ENCODE measurements at places on chromosomes 12 and 14.
A peak's percentile ranks its signal among the peaks of the same experiment; 100 is the strongest.

GRCh38 chr12:52307836-52308805 lies 13.1 kb downstream of the KRT83 start:
- DNase-seq = no peak

GRCh38 chr12:88865537-88865936 lies 285.3 kb upstream of the KITLG start:
- DNase-seq = no peak

DNA sequence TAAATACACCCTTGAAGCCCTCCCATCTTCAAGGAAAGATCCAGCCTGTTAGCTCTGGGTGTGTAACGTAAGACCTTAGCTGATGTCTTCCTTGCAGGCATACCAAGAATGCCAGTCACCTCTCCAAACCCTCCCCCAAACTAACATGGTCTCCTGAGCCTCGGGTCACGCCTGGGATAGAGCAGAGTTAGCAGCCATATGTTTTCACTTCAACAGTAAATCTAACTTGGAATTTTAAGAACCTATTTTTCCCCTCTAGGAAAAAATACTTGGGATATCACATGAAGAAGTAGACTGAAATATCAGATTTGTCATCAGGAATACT lies 27.9 kb downstream of the BCL2L14 start:
- no peak for DNase-seq

GRCh38 chr14:33386781-33387180 lies 448.1 kb downstream of the NPAS3 start:
- no peak for DNase-seq

DNA sequence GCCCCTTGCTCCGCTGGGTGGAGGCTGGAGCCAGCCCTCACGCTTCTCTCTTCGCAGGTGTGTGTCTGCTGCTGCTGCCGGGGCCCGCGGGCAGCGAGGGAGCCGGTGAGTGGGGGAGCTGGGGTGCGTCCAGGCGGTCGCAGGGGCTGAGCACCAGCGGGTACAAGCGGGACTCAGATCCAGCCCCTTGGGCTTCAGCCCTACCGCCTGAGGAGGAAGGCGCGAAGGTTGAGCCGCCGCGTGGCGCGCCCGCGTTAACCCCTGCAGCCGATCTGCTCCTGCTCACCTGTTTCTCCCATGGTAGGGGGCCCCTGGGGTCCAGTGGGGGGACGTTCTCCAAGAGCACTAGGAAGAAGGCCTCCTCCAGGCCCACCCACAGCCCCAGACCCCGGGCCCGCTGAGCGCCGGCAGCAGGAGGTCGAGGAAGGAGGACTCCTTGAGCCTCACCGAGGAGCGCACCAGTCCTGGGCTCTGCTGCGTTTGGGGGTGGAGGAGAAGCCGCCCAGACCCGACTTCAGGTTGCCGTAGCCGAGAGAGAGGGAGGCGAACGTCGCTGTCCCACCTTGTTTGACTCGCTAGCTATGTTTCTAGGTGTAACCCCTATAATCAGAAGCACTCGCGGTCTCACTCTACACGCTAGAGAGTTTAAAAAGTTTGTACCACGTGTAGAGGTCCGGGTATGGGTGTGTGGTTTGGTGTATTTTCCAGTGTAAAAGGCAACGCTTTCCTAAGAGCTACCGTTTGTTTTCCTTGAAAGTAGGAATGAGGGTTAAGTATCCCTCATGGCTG lies 834 bp downstream of the COCH start:
- no peak for DNase-seq

GRCh38 chr14:65920996-65921395 lies 508.5 kb downstream of the FUT8 start:
- DNase-seq = no peak

GRCh38 chr14:76742966-76743365 lies 18.3 kb upstream of the VASH1 start:
- DNase-seq = no peak

- DNase-seq = no peak
These were observed 3.2 kb downstream of the SIX6 start for GRCh38 chr14:60512126-60512525.

- no peak for DNase-seq
These were observed 1.7 kb downstream of the B4GALNT3 start for GRCh38 chr12:461425-461824.

DNA sequence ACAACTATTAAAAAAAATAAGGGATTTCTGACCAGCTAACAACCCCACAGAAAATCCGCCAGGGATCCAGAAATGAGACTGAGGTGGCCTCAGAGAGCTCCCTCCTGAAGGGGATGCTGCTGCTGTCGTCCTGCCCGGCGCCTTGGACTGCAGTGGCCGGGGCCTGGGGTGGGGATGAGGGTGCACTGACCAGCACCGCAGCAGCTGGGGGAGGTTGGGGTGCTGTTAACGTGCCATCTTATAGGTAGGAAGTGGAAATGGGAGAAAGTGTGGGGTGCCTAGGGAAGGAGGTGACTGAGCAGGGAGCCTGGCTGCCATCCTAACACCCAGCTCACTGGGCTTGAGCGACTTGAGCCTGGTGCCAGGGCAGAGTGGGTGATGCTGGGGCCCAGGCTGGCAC lies 32.0 kb downstream of the DDX11 start:
- no peak for DNase-seq

DNA sequence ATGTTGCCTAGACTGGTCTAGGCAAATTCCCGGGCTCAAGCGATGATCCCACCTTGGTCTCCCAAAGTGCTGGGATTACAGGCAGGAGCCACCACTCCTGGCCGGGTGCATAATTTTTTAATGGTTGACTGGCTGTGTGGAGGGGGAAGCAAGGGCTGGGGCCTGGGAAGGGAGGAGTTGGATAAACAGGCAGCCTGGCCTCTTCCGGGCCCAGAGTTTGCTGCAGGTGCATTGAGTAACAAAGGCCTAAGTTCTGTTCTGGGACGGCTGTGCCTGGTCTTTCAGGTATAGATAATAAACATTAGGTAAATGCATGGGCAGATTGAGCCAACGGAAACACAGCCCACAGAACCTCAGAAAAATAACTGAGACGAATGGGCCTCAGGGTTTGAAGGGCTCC lies 191.3 kb upstream of the TBX3 start:
- no peak for DNase-seq

- no peak for DNase-seq
These were observed 1.5 kb upstream of the OTX2 start for GRCh38 chr14:56811593-56812363.

GRCh38 chr12:80472911-80473500 lies 29.0 kb downstream of the PTPRQ start:
- peak; percentile 52 for DNase-seq

- DNase-seq = no peak
These were observed 40.5 kb downstream of the GALC start for GRCh38 chr14:87952307-87953094.

- no peak for DNase-seq
These were observed 142.7 kb upstream of the SEL1L start for GRCh38 chr14:81676395-81676794.

- peak; percentile 7 for DNase-seq
These were observed 90.9 kb upstream of the PLXNC1 start for GRCh38 chr12:94057262-94058151.

DNA sequence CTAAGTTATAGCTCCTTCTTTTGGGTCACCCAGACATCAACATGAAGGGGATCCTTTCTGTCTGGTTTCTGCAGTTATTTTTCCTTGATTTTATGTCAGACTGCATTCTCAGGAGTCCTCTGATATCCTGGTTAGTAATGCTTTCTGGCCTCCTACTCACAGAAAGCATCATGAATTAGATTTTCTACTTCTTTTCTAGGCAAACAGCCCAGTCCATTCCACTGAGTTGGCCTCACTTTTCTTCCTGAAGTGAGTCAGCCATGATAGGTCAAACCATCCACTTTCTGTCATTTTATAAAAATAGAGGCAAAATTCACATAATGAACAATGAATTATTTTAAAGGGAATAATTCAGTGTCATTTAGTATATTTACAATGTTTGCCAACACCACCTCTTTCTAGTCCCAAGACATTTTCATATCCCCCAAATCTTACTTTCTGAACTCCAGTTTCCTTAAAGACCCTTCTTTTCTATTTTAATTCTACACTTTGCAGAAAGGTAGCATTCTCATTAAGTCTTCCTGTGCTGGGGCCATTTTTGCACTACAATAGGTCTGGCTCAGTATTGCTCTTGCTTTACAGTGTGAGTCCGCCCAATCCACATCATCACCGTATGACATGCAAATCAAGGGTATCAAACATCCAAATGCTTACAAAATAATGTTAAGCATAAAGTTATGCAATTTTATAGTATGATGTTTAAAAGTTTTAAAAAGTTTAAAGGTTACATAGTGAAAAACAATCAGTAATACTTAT lies 95.1 kb downstream of the UNC79 start:
- peak; percentile 32 for DNase-seq

- no peak for DNase-seq
These were observed 111.9 kb downstream of the BEGAIN start for GRCh38 chr14:100475268-100475667.

- no peak for DNase-seq
These were observed 2.5 kb upstream of the SERPINA10 start for GRCh38 chr14:94295360-94296180.

GRCh38 chr12:65067383-65067782 lies 53.7 kb downstream of the WIF1 start:
- no peak for DNase-seq

DNA sequence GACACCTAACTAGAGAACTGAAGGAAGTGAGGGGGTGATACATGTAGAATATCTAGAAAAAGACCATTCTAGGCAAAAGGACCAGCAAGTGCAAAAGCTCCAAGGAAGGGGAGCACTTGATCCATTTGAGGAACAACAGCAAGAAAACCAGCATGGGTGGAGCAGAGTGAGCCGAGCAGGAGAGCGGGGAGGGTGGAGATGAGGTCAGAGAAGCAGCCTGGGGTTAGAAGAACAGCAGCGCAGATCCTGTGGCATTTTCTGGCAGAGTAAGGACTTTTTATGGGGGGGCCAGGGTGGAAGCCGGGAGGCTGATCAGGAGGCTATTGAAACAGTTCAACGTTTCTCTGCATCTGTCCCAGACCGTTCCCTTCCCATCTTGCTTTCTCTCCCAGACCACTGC lies 24.5 kb upstream of the TMCC3 start:
- DNase-seq = no peak

DNA sequence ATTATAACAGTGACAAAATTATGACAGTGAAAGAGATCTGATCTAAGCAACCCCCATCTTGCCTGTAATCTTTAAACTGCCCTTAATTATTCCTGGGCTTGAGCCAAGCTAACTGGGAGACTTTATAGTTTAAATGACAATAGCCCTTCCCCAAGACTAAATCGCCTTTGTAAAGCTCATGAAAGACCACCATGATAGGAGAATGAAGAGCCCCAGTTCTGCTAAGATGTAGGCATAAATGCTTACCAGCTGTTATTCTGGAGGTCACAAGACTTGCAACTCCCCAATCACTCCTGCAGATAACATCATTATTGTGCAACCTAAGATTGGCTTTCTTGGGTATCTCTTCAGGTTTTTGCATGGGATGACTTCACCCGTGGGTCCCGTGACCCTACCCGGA lies 599.7 kb downstream of the KCNH5 start:
- no peak for DNase-seq

- DNase-seq = no peak
These were observed 21.9 kb downstream of the ASB2 start for GRCh38 chr14:93954516-93954830.

- DNase-seq = no peak
These were observed 409.2 kb downstream of the IPO8 start for GRCh38 chr12:30286345-30286926.

GRCh38 chr12:47935184-47935583 lies 28.2 kb upstream of the TMEM106C start:
- no peak for DNase-seq

DNA sequence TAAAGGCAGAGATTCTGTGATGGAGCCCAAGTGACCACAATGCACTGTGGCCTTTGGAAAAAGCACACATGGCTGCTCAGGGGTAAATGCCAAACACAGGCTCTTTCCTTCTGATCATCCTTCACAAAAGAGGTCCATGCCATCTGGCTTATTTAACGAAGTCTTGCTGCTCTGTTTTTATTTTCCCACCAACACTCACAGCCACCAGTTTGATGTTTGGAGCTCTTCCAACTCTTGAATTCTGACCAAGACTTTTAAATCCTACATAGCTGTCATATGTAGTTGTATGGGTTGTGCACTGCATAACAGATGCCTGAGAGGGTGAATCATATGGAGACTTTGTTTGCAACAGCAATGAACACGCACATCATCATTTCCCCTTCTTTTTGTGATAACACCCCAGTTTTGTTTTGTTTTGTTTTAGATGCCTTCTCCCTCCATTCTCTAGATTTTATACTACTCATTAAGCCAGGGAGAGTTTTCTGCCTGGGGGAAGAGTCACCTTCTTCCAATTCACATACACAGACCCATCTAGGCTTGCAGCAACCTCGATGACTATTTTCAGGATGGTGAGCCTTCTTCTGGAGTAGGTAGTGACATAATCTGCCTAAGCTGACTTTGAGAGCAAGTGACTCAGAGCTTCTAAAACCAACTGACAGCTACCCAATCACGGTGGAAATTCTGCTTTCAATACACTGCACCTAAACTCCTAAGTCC lies 145.2 kb upstream of the WSCD2 start:
- no peak for DNase-seq

DNA sequence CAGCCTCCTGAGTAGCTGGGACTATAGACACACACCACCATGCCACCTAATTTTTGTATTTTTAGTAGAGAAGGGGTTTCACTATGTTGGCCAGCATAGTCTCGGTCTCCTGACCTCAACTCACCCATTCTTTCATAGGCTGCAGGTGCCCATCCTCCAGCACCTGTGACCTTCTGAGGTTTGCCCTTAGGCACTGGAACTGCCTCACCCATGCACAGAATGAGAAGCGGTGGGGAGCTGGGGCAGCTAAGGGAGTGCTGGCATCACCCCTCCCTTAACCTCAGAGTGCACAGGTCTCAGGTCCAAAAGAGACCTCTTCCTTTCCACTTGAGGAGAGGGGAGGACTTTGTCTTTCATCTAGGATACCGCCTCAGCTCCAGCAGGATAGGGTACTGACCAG lies 177.4 kb upstream of the CCDC198 start:
- DNase-seq = no peak

GRCh38 chr12:11678781-11679180 lies 29.3 kb downstream of the ETV6 start:
- no peak for DNase-seq

GRCh38 chr14:58820032-58820431 lies 182.3 kb downstream of the DACT1 start:
- no peak for DNase-seq

- no peak for DNase-seq
These were observed 120.1 kb downstream of the ITPR2 start for GRCh38 chr12:26712892-26713291.

DNA sequence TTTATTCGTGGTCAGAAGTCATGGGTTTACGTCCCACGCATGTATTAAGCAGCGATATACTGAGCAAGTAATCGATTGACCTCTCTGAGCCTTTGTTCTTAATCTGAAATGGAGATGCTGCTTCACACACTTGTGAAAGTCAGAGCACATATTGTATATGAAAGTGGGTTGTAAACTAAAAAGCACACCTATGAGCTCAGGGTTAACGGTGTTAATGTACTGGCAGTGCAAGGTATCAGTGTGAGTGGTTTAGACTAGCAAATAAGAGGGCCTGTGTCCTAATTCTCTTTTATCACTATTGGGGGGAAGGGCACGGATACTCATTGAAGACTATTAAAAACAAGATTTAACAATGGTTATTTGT lies 676 bp downstream of the MRPL42 start:
- DNase-seq = no peak
